AG08395 (cell line): ENCODE measurements at places on chromosomes 11 and 22.

DNA sequence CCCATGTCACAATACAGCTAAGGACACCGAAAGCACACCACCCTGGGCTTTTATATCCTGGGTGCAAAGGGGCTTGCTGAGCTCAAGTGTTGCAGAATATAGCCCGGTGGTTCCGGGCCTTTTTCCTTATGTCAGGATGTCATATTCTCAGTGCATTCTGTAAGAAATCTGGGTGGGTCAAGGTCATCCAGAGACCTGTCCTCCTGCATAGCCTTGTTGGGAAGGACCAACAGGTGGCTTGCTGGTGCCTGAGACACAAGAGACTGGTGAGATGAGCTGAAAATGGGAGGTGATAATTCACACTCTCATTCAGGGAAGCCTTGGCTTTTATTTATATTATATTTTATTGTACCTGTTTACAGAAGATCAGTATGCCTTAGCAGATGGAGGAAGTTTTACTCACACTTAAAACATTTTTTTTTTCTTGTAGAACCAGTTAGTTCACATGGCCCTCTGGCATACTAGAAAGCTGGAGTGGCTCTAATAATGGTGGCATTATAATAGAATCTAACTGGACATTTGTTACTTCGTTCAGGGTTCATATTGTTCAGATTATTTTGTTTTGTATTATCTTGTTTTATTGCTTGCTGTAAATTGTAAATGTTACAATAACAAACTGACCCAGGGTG lies 14.6 kb upstream of the TMEM123 start:
- no peak for DNase-seq

GRCh38 chr11:96390488-96390792 lies 627 bp downstream of the JRKL start:
- DNase-seq = peak; percentile 3

DNA sequence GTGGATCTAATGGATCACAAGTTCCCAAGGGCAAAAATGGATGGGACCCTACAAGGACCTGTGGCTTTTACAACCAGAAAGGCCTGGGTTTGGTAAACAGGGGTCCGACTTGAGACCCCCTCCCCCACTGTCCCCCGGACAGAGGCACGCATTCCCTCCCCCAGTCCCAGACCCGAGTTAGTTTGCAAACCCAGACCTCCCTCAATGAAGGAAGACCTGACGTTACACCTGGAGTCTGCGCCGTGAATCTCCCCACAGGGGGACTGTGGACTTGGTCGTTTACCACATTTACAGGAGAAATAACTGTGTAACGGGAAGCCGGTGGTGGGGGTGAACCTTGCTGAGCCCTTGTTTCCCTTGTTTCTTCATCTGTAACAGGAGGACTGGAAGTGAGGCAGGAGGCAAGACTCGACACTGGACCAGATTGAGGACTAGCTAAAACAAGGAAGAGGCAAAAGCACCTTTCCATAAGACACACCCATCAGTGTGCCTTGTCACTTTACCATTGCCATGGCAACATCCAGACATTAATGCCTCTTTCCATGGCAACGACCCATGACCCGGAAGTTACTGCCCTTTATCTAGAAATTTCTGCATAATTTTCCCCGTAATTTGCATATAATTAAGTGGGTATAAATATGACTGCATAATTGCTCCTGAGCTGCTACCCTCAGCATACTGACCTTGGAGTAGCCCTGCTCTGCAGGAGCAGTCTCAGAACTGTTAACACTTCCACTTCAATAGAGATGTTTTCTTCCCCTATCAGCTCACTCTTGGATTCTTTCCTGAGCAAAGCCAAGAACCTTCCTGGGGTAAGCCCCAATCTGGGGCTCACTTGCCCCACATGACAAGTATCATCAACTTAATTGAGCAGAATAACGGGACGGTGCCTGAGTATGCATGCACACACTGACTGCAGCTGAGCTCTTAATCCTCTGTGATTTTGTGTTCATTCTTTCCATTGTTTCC lies 25.4 kb downstream of the PDGFB start:
- no peak for DNase-seq

DNA sequence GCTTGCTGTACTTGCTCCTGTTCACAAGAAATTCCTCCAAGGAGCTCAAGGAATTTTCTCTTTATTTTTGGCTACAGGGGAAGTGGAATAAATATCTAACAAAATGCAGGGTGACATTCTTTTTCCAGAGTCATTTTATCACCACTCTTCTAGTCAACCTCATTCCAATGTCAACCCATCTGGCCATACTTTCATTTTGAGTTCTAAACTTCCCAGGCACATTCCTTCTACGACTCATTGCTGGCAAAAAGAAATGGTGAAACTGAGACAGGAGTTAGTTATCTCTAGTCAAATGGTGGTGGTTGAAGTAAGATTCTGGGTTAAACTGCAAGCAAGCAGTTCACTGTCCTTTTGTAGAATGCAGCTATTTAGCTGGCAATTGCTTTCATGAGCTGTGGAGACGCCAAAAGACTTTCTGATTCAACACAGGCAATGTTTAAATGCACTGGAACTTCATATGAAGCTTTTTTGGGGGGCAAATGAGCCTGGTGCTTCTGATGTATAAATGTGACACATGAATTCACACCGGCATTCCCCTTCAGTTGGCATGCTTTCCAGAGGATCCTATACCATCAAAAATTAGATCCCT lies 304.6 kb downstream of the CADM1 start:
- peak; percentile 45 for DNase-seq

DNA sequence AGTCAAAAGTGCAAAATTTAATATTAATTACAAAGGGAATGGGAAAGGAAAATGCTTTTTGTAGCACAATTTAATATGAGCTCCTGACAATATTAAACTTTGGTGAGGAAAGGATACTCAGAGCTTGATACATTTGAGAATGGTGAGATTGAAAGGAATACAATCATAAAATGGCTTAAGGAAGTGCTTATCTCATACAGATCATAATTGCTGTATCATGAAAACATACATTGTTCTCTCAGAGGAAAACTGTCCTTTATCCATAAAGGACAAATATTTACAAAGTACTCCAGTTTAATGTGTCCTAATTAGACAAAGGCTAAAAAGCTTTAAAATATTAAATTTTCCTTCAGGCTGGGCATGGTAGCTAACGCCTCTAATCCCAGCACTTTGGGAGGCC lies 260.4 kb downstream of the TMEM135 start:
- DNase-seq = no peak

DNA sequence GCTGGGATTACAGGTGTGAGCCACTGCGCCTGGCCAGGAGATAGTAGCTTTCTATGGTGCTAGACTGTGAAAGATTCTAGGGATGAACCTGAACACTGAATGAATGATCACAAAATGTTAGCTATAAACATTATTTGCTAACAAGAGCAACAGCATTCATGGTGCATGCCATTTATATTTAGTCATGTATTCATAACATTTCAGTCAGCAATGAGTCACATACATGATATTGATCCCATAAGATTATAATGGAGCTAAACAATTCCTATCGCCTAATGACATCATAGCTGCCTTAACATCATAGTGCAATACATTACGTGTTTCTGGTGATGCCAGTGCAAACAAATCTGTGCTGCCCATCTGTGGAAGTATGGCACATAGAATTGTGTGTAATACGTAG lies 164.1 kb downstream of the ARHGAP42 start:
- DNase-seq = no peak

DNA sequence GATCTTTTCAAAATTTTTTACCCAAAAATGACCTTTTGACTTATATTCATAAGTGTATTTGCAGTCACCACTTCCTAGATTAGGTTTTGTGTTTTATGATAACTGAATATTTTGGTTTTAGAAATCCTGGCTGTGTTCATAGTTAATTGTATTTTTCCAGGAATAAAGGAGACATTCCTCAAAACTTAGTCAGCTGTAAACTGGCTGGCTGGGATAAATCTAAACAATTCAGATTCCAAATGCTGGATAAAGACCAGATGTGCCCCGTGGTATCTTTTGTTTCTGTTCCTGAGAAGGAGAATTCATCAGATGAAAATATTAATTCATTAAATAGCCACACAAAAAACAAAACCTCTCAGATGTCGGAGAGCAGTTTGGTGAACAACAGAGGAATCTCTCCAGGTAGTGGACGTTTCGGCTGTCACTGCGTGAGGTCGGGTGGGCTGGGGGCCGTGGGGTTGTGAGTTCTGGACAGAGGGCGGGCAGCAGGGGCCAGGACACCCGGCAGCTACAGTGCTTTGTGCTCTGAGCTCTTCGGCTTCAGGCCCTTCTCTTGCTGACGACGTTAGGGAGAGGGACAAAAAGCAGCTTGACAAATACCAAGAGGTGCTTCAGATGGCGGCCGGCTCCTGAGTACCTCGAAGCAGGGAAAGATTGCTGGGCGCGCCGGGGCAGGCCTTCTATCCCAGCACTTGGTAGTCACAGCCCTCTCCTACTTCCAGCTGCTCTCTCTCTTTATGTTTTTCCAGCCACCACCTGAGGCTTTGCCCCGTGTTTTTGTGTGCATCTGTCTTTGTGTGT lies 24.6 kb downstream of the MOV10L1 start:
- peak; percentile 82 for DNase-seq

- DNase-seq = no peak
Measured at GRCh38 chr11:43532041-43532440, 148.5 kb upstream of the HSD17B12 start.

DNA sequence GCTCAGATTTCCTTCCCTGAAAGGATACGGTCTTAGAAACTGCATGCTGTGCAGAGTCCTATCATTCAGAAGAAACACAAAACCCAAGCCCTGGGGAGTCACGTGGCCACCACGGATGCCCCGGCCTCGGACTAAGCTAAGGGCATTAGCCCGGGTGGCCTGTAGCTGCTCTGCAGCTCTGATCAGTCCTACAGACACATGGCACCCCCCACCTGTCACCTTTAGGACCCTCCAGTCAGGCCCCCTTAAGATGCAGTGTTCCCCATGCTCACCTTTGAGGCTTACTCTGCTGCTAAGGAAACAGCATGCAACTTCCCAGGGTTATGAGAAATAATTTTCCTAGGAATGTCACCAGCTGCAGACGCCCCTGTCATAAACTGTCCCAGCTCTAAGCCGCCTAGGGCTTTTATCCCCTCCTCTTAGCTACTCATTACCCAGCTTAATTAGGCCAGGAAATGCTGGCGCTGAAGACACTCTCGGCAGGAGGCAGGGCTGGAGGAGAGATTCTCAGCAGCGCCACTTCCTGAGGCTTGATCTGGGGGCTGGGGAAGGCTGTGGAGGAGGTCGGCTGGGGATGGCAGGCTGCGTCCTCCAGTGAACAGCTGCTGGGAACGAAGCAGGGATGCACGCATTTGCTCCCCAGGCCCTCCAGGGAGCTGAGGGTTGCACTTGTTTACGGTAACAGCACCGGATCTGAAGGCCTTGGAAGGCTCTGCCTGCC lies 47.2 kb upstream of the ADA2 start:
- DNase-seq = no peak

- peak; percentile 43 for DNase-seq
Measured at GRCh38 chr11:117097389-117098268, 599 bp downstream of the SIK3 start.

DNA sequence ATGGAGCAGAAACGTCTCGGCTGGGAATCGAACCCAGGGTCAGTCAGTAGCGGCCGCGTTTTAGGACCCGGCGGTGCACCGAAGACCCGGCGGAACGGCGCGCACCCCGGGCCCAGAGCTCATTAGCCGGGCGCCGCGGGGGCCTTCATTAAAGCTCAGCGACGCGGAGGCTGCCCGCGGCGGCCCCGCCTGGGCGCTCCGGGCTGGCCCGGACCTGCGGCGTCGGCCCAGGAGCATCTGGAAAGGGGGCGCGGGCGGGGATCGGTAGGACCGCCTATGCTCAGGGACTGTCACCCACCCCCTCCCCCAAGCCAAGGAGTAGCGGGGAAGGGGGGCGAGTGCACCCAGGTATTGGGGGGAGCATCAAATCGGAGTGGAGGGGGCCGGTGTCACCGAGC lies 52.2 kb downstream of the CYTH4 start:
- DNase-seq = no peak

- peak; percentile 57 for DNase-seq
Measured at GRCh38 chr11:96054870-96055705, 131.2 kb upstream of the MTMR2 start.

GRCh38 chr22:38455530-38456271 lies 702 bp upstream of the KCNJ4 start:
- no peak for DNase-seq

DNA sequence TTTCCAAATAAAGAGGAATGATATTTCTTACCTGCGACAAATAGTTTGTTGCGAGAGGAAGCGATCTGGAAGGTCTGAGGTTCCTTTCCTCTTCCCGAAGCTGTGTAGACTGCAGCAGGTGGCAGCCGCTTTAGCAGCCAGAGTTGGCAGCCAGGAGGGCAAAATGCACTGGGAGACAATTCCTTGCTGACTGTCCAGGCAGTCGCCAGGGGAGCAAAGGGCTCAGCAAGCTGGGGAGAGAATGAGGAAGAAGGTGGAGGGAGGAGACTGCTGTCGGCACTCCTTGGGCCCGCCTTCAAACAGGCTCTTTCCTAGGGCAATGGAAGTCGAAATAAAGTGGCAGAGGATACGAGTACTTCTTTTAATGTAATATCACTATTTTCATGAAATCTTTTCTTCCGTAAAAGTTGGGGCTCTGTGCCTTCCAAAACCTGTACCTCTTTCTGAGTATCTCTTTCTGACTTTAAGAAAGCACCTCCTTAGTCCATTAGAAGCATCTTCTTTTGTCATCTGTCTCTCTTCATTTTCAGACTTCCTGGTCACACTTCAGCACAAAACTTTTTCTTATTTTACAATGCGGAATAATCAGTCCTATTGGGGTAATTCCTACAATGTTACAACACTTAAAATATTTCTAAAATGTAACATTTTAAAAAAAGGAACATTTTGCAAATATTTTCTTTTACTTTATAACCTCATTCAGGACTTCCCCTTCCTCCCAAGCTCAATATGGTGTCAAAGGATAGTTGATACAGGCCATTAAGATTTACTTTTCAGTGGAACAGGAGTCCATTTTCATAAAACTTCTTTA lies at the start of gene IL18:
Gene IL18 (minus strand): TSS at position 220 of the 811 bp plus-strand sequence. CDS start 9,041 bp downstream, outside the sequence.
- DNase-seq = no peak

DNA sequence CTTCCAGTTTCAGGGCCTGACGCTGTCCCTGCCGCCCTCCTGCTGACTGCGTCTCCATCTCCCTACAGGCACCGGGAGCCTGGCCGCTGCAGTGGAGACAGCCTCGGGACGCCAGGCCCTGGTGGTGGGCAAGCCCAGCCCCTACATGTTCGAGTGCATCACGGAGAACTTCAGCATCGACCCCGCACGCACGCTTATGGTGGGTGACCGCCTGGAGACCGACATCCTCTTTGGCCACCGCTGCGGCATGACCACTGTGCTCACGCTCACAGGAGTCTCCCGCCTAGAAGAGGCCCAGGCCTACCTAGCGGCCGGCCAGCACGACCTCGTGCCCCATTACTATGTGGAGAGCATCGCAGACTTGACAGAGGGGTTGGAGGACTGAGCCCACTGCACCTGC lies 7.0 kb downstream of the PDXP start:
- no peak for DNase-seq

GRCh38 chr11:78868563-78868962 lies 293.9 kb upstream of the NARS2 start:
- no peak for DNase-seq
